ENCODE measurements at places on chromosomes 12 and 14.

- no peak for DNase-seq
Measured at GRCh38 chr12:123816896-123817537, 54.9 kb downstream of the DNAH10 start.

DNA sequence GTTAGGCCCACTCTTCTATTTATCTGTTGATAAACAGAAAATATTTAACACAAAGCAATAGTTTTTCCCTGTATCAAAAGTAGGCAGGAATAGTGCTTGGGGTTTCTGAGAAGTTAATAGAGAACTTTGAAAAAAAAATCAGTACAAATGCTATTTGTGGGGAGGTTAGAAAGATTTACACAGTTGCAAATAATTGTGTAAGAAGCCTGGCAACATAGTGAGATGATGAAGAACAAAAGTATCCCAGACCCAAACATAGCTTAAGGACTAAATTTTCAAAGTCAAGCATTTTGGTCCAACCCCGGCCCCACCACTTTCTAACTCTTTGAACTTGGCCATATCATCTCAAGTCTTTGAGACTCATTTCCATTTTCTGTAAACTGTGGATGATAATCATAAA lies 687.5 kb upstream of the TMEM132C start:
- no peak for DNase-seq

GRCh38 chr12:123363390-123363739 lies 1.3 kb downstream of the SBNO1 start:
- no peak for DNase-seq

- DNase-seq, result no peak
Measured at GRCh38 chr12:31370531-31371255, 44.7 kb upstream of the SINHCAF start.

GRCh38 chr14:55733599-55733998 lies 153.6 kb downstream of the KTN1 start:
- DNase-seq, result no peak

DNA sequence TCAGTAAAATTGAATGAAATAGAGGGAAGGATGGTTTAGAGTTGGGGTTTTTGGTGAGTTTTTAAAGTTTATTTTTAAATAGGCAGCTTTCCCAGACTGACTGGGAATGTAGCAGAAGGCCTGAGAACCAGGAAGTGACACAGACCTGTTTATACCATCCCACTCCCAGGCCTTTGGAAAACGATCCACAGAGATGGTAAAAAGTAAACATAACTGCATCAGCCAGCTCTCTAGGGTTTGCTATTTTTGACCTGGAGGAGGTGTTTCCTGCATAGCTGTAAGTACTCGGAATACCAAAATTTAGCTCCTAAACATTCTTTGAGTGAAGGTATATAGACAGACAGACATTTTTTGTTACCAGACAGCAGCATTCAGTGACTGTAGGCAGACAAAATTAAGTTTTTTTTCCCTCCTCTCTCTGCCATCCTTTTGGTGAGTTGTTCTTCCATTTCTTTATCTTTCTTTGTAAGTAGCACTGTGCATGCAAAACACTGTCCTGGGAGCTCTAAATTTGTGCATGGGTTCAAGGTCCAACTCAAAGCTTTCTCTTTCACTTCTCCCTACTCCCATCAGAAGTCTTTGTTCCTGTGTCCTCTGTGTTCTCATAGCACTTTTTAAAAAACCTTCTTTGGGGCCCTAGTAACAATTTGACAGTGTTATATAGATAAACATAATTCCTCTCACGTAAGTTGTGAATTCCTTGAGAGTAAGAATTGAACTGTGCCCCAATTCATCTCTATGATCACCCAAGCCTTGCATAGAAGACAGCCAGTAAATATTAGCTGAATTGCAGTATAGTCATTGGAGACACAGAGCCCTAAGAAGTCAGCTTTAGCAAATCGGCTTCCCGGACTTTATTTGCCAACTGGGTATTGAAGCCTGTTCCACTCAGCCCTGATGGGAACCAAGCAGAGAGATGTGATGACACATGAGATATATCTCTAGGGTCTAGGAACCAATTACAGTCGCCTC lies 37.4 kb downstream of the SUSD6 start:
- no peak for DNase-seq

DNA sequence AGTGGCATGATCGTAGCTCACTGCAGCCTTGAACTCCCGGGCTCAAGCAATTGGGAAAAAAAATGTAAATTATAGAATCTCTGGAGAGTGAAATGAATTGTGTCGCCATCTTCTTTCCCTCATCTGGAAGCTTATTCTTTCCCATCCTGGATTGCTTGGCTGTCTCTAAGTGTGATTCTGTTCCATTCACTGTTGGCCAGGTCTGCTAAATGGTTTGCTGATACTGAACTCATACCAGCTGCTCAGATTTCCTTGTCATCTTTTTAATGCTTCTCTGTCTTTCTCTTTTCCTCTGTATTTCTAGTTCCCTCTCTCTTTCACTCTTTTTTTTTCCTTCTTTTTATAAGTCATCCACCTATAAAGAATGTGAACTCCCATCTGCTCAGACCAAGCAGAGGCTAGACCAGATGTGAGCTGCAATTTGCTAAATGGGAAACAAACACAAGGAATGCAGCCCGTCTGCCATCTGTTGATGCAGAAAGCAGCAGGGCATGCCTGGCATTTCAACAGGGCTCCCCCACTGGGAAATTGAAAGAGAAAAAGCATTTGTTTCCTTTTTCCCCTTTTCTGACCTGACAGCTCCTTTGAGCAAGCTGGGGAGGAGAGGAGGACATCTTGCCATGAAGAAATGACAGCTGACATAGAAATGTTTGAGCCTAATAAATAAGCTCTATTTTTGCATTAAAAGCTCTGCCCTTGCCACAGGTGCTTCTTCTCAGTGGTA lies 1823.6 kb upstream of the FLRT2 start:
- DNase-seq, result no peak

DNA sequence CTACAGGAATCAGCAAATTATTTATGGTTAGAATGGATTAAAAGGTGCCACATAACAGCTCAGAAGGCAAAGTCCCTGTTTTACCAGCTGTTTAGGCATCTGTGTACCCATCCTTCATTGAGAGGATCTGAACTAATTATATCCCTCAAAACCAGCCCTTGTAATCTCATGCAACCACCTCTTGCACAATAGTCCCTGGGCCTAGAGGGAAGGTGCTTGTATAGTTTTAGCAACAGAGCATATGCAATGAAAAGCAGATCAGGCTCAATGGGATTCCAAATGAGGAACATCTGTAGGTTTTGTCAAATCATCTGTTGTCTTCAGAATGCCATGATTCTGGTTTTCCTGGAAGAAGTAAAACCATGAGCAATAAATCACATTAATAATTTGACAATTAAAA lies 26.0 kb upstream of the GLIPR1L2 start:
- peak; percentile 50 for DNase-seq
